ENCODE measurements at places on chromosomes 5 and 9.

DNA sequence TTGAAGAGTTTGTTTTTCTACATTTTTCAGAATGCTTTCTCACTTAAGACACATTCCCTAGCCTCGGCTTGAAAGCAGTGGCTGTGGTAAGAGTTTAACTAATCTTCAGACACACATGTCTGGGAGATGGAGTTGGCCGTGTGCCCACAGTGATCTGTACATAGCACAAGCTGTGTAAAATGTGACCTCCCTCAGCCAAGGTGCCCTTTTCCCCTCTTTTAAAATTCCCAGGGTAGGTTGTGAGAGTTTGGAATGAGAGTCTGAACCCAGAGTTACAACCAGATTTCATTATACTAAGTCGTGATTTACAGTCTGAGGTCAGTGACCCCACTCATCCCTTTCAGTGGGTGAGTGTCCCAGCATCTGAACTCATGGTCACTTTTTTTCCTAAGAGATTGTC, 230.4 kb downstream of the DOCK8 start:
- no peak for DNase-seq

DNA sequence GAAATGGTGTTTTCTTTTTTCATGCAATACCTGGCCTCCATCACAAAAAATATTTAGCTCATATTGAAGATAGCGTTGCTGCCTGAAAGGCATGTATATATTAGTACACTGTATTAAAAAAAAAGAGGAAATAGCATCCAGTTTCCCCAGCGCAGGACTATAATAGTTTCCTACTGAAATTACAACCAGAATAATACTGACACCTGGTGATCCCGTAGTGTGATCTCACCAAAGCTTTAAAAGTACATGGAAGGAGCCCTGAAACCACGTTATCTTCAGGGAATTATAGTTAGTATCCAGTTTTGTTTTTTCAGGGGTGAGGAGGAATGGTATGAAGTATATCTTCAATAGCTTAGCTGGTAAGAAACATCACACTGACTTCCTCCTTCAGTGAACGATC, 264.9 kb downstream of the CD180 start:
- DNase-seq = no peak

DNA sequence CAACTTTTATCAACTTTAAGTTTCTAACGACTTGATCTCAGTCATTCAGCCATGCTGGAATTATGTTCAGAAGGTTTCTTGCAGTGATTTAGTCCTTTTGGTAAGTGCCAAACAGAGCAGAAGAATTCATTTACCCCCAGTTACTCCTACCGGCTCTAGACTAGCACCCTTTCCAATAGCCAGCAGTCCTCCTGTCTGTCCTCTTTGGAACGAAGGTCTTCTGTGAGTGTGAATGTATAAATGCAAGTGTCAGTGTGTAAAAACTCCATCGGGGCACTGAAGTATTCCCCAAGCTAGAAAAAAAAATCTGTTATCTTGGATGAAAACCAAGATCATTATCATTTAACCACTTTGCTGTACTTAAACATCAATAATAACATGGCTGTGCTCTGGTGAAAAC, 64.4 kb downstream of the GLIS3 start:
- DNase-seq = no peak

DNA sequence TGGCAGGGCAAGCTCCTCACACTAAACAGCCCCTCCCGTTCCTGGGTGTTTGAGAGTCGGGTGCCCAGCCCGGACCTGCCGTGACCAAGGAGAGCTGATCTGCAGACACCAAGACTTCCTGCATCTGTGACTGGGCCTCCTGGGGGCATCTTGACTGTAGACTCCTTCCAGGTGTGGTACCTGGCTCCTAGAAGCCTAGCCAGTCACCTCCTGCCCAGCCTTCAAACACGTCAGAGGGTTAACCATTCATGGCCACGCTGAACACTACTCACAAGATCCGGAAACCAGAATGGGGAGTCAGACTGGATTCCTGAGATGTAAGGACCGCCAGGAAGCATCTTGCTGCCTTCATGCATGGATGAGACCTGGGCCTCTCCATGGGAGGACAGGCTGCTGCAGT, 3.7 kb upstream of the LCN2 start:
- DNase-seq = no peak

- no peak for DNase-seq
These were observed 17.6 kb downstream of the NCS1 start for GRCh38 chr9:130189840-130190239.

Measured in transverse colon (tissue), 4 donors.